ENCODE measurements at places on chromosomes 3 and 15. TPM values are rescaled to one million over a fixed set of nuclear protein-coding genes. Genes with fewer than 3 reads are reported as not detected.

GRCh38 chr15:60376677-60377095 lies 21.1 kb downstream of the ANXA2 start:
- H3K4me1 ChIP-seq, result no peaks in the 10 kb centered on the region
- no peak for DNase-seq
- no peak overlapping the region for H3K4me3 ChIP-seq

DNA sequence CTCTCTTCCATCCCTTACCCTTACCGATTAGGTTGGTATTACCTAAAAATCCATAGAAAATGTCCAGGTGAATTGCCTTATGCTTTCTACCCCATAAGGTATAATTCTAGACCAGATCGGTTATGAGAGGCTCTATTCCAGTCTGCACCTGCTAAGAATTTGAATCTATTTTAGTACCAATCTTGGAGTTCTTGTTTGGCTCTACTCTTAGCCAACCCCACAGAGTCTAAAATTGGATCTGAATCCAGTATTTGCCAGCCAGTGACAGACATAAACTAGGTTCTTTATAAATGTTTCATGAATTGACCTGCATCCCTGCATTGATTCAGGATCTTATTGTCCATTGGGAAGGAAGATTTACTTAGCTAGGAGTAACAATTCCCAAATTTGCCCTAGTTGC lies 6.5 kb downstream of the KLHL24 start:
- H3K4me3 ChIP-seq, result no peak overlapping the region
- no peak overlapping the region for H3K27ac ChIP-seq
- no peak for DNase-seq
- H3K36me3 ChIP-seq, result no peaks in the 10 kb centered on the region

- no peak for DNase-seq
- no peaks in the 10 kb centered on the region for H3K27me3 ChIP-seq
- no peak overlapping the region for H3K27ac ChIP-seq
- no peak overlapping the region for H3K4me3 ChIP-seq
- H3K4me1 ChIP-seq, result no peaks in the 10 kb centered on the region
- no peaks in the 10 kb centered on the region for H3K36me3 ChIP-seq
Observed at GRCh38 chr15:64029110-64029509, 17.2 kb downstream of the DAPK2 start.

DNA sequence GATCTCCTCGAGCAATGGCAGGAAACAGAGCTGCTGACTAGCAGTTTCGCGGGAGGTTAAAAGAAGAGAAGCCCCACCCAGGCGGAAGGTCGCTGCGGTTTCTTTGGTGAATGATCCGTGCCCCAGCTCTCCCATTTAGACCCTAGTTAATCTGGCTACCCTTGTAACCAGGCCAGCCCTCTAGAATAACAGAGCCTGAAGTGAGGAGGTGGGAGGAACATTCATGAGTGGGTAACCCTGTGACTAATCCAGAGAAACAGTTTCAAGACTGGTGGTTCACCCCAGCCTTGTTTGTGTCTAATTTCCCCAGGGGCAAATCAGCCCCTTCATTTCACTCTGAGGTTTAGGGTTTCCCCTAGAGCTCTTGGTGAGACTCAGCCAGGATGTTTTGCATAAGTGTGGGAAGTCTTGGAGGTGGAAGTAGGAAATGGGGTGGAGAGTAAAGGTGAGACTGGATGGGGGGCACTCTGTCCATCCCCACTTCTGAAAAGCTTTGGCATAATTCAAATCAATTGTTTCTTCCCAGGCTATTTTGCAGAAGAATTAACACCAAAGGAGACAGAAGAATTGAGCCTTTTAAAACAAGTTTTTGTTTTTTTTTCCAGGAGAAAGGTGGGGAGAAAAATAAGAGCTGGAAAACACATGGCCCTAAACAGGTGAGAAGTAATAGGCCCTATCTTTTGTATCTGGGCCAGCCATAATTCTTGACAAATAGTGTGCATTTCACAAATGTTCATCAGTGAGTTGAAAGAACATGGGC lies 303.1 kb downstream of the RPLP1 start:
- H3K27me3 ChIP-seq, result no peaks in the 10 kb centered on the region
- no peaks in the 10 kb centered on the region for H3K36me3 ChIP-seq
- peaks cover 73% of the 10 kb centered on the region for H3K4me1 ChIP-seq
- peak; percentile 57 for DNase-seq

COMMD4 gene
- 36.4 TPM for total RNA-seq

GOLGA8M gene
- 2.9 TPM for total RNA-seq

FAM81A gene
- total RNA-seq, result not detected

CPLX3 gene
- total RNA-seq, result not detected

TMEM212 gene
- total RNA-seq, result not detected

WNT5A gene
- not detected for total RNA-seq

CA12 gene
- not detected for total RNA-seq

All from CD4-positive, alpha-beta memory T cell (primary cell).